CD4-positive, alpha-beta T cell (primary cell): ENCODE measurements at places on chromosomes 4 and X.

GRCh38 chrX:9605484-9605883 is 140.6 kb downstream of the TBL1X start:
- DNase-seq, result no peak

- no peak for DNase-seq
These were observed 20.1 kb upstream of the FGFR3 start for GRCh38 chr4:1772853-1773538.

- DNase-seq, result no peak
These were observed 11.8 kb downstream of the CASP6 start for GRCh38 chr4:109691411-109691920.

DNA sequence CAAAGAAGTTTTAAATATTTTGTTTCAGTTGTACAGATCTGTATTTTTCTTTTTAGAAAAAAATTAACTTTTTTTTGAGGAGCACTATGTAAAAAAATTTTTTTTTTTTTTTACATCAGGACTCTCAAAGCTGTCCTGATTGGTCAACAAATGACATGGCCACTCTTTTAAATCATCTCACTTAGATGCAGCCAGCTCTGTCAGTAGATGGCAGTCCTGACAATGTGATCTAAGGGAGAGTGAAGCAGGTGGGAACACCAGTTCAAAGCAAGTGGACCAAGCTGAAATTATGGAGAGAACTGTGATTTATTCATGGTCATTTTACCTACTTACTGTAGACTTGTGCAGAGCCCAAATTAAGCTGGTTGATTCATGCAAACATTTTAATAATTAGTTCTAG is 174.7 kb upstream of the GPRIN3 start:
- peak; percentile 19 for DNase-seq

- DNase-seq, result no peak
These were observed 63.8 kb upstream of the ATOH1 start for GRCh38 chr4:93764639-93765246.

- no peak for DNase-seq
These were observed 35.2 kb downstream of the SLC25A5 start for GRCh38 chrX:119503484-119503861.

- DNase-seq, result no peak
These were observed 8.4 kb upstream of the SH3RF1 start for GRCh38 chr4:169279108-169279507.

- peak; percentile 55 for DNase-seq
These were observed 70.9 kb upstream of the FBXW7 start for GRCh38 chr4:152606753-152607152.

DNA sequence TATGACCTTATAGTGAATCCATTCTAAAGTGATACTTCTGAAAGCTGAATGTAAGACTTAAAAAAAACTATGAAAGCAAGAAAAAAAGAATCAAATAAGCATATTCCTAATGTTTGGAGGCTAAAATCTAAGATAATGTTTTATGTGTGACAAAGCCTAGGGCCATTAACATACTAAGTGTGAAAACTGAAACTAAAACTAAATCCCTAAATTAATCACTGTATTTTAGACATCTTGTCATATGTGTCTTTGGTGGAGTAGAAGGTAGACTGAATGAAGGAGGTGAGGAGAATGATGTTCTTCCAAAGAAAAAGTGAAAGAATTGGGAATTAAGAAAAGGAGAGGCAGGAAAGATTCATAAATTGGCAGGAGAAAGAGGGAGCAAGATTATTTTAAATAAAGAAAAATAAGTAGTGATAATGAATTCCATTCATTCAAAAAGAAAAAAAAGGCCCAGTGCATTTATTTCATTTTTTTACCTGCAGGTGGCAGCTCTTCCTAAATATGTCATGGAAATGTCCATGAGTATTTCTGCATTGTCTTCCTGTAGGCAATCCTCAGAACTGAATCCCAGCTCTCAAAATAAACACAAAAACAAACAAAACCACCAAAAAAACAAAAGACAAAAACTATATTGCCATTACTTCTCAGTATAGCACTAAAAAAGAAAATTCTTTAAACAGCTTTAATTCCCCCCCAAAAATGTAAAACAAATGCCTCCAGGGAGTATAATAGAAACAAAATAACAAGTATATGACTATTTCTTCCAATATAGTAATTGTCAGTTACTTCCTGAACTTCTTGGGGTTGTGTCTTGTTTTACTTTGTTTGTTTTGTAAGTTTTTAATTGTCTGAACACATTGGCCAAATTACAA is 17.0 kb upstream of the AP1AR start:
- DNase-seq, result no peak

DNA sequence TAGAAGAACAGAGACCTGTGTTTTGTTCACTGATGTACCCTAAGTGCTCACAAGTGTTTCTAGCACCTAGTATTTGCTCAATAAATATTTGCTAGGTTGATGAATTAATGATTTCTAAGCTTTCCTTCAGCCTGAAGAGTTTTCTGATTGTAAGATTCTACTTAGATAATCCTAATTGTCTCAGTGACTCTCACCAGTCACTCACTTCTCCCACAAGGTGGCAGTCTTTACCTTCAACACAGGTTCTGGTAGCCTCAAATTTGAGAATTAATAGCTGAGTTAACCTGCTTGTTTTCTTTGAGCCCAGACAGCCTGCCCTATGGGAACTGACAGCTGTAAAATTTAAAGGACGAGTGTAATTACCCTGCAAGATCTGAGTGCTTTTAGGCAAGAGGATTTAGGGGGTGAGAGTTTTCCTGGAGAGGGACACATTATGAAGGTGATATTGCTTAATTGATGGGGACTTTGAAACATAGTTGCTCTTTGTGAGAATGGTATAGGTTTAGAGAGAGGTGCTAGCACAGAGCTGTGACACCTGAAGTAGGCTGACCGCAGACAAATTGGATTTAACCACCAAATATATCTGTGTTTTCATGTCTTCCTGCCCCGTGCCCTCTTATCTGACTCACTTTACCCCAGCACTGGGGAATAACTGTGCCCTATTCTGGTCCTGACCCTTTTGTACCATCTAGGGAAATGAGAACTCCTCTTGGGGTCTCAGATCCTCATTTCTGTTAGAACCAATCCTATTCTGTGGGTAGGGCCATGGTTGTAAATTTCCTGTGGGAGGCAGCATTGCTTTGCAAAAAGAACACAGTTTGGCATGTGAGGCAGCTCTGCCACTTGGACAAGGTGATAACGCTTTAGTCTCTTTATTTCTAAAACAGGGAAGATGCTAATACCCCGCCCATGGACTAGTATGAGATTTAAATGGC is 27.7 kb downstream of the CD38 start:
- DNase-seq, result no peak
